Caudate nucleus (tissue), 63 donors: ENCODE measurements at places on chromosomes 7 and 10.

- no peak for DNase-seq
Measured at GRCh38 chr10:125023862-125024496, 82.1 kb downstream of the ZRANB1 start.

DNA sequence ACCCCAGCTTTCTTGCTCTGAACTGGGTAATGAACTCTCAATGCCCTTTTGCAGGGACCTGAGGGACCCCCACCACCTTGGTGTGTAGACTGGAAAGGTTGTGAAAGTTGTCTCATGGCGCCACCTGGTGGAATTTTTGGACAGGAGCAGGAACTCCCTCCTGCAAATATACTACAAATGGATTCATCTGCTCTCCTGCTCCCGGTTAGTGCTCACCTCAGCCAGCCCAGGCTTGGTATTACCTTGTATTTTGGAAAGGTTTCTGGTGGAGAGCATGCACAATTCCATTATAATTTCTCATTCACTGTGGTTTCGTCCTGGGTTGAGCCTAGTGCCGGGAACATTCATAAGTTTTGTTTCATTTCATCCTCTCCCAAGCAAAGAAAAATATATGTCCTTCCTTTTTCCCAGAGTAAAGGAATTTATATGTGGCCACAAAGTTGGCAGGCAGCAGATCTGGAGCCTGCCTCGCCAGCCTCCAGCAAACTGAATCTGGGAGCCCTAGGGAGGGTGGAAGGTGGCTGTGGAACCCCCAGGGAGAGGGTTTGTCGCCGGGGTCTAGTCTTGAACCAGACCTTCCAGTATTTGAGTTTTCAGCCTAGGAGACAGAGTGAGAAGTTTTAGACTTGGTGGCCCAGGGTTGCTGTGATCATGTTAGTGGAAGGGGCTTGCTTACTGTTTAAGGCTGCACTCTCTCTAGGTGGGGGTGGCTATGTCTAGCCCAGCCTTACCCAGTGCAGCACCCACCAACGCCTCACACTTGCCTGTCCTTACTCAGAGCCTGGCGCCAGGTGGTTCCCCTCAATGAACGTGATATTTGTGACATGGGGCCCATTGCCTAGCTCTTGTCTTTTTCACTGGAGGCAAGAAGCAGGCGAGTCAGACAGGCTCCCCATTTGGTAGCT lies 9.5 kb downstream of the FAM241B start:
- peak; percentile 51 for DNase-seq

- no peak for DNase-seq
Measured at GRCh38 chr10:31972519-31973041, 43.9 kb upstream of the ARHGAP12 start.

- DNase-seq = no peak
Measured at GRCh38 chr10:123858077-123858681, 33.4 kb downstream of the CPXM2 start.
